H1 (cell line): ENCODE measurements at places on chromosomes 11 and 22. TPM values are rescaled to one million over a fixed set of nuclear protein-coding genes. Genes with fewer than 3 reads are reported as not detected.

DNA sequence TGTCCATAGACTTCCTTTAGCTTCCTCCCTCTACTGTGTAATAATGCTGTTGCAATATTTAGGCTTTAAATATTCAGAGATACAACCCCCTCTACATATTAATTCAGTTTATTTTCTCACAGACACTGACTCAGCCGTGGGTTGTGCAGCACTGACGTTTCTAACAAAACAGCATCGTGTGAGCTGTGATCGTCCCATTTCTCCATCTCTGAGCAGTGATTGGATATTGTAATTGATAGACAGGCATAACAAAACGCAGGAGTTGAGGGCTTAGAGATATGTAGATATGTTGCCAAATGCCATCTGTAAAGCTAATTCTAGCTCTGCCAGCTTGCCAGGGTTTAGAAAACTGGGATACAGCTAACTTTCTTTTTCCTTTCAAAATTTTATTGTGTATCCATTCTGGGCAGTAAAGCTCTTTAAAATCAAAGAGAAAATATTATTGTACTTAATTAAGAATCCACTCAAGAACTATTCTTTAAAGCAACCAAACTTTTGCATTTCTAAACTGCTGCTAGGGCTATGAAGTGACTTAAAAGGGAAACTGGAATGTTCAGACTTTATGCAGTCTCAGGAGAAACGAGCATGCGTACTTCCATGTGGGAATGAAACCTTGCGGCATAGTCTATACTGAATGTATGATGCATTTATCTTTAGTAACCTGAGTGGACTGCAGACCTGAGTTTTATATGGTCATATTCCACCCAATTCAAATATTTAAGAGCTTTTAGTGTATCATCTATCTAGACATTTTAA is 22.7 kb downstream of the BTBD10 start:
- H3K27me3 ChIP-seq = no peaks in the 10 kb centered on the region
- H3K36me3 ChIP-seq = no peaks in the 10 kb centered on the region
- DNase-seq = no peak
- H3K27ac ChIP-seq = no peak overlapping the region

NLRP14 gene
- 0.08 TPM in 1 of 2 replicates, not detected in the other for total RNA-seq

ZNF214 gene
- total RNA-seq = 3.2 and 5.0 TPM in 2 replicates

GRCh38 chr22:39928536-39929520 is 27.9 kb downstream of the GRAP2 start:
- H3K27ac ChIP-seq = no peak overlapping the region
- peaks cover 2% of the 10 kb centered on the region for H3K4me1 ChIP-seq
- no peaks in the 10 kb centered on the region for H3K36me3 ChIP-seq
- H3K27me3 ChIP-seq = peaks cover 2% of the 10 kb centered on the region

DNA sequence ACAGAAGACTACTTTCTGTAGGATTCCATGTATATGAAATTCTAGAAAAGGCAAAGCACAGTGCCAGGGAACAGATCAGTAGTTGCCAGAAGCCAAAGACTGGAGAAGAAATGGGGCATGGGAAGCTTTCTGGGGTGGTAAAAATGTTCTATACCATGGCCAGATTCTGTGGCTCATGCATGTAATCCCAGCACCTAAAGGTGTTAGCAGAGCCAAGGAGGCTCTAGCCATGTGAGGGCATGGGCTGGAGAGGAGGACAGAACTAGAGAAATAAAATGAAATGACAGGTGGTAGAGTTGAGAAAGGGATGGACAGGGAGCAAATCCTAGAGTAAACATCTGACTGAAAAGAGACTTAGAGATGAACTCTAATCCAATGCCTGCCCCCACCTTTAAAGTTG is 26.9 kb upstream of the HMGXB4 start:
- H3K27ac ChIP-seq = no peak overlapping the region
- no peak overlapping the region for H3K4me3 ChIP-seq
- no peak for DNase-seq
- H3K27me3 ChIP-seq = no peaks in the 10 kb centered on the region

GRCh38 chr11:118081241-118081958 is 4.5 kb downstream of the TMPRSS4 start:
- no peaks in the 10 kb centered on the region for H3K36me3 ChIP-seq
- no peak overlapping the region for H3K27ac ChIP-seq
- H3K4me3 ChIP-seq = no peak overlapping the region
- H3K27me3 ChIP-seq = no peaks in the 10 kb centered on the region

CTTN gene
- total RNA-seq = 207 and 216 TPM in 2 replicates

- H3K27me3 ChIP-seq = peaks cover 82% of the 10 kb centered on the region
- H3K36me3 ChIP-seq = no peaks in the 10 kb centered on the region
- peaks cover 2% of the 10 kb centered on the region; the same call in 1 of the 2 replicates for H3K4me1 ChIP-seq
- H3K4me3 ChIP-seq = no peak overlapping the region
These were observed 3.3 kb downstream of the KCNQ1 start for GRCh38 chr11:2447951-2448650.

FKBP2 gene
- total RNA-seq = 41.7 and 43.2 TPM in 2 replicates

CYB5R2 gene
- total RNA-seq = 50.4 and 53.0 TPM in 2 replicates
